Stimulated activated CD4-positive, alpha-beta T cell treated with anti-CD3 and anti-CD28 coated beads, Interleukin-1b, Interleukin-23, amount 100 ng/mL, for 24 hours (primary cell): ENCODE measurements at places on chromosomes 4 and X.

DNA sequence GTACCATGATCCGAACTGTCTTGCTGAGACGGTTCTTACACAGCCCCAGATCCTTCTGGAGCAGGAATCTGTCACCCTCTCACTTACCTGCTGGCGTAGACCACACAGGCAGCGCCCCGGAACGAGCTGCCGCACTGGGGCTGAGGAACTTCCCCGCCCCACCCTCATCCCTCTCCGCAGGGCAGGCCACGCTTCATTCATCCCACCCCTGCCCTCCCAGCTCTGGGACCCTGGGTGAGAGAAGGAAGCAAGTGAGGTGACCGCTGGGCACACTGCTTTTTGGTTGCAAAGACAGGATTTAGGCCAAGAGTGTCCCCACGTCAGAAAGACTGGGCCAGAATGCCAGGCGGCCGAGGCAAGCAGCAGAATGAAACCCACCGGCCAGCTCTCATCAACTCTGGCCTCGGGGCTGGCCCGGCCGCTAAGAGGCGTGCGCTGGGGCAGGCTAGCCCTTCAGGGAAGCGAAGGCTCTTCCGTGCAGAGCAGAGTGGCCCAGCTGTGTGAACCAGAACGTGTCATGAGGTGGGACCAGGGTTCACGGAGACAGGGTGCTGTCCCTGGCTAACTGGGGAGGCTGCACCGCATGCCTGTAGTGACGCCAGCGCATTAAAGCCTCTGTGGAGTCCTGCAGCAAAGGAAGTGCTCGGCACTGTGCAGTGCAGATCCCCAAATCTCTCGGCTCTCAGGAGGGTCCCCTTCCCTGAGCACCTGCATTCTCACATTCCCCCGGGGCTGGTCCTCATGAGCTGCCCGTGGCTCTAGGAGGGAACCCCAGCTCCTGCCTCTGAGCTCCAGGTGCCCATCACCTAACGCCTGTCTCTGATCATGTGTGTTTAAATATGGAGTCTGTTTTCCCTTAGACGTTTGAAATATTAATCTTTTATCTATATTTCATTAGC is 6.4 kb downstream of the LRPAP1 start:
- no peak for DNase-seq

DNA sequence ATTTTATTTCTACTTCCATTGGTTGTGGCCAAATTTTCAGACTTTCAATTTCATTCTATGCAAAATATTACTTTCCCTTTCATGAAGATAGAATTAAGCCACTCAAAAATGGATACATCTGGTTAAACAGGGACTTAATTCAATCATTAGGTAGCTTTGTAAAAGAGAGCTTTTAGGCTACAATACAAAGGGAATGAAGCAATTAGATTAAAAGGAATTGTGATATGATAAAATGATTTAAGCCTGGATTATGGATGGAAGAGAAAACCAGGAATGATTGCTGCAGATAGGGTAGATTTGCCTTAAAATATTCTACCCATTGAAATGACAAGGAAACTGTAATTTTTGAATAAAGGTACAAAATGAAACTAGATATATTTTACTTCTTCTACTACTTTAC is 134.6 kb upstream of the PDHA2 start:
- no peak for DNase-seq

- DNase-seq, result no peak
Measured at GRCh38 chr4:183392377-183392776, 52.1 kb upstream of the CDKN2AIP start.

GRCh38 chr4:52976523-52977230 is 114.6 kb downstream of the RASL11B start:
- no peak for DNase-seq
